ENCODE measurements at places on chromosomes 13 and 19.
A peak's percentile ranks its signal among the peaks of the same experiment; 100 is the strongest.

DNA sequence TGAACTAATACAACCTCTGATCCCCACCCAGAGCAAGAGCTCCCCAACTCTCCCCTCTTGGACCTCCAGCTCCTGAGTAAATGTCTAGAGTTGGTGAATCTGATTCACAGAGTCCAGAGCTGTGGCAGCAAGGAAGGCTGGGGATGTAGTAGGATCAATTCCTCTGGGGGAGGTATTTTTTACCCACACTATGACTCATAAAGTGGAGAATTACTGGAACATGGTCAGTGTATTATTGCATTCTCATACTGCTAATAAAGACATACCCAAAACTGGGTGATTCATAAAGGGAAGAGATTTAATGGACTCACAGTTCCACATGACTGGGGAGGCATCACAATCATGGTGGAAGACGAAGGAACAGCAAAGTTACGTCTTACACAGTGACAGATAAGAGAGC, 496.7 kb downstream of the EFNB2 start:
- DNase-seq: peak; percentile 61

- no peak for DNase-seq
These were observed 39.9 kb downstream of the STARD13 start for GRCh38 chr13:33245505-33246158.

GRCh38 chr13:114259374-114259773, 22.0 kb upstream of the UPF3A start:
- DNase-seq: no peak

- no peak for DNase-seq
These were observed 177.5 kb downstream of the NDFIP2 start for GRCh38 chr13:79658333-79658975.

- no peak for DNase-seq
These were observed 1.5 kb upstream of the NTN5 start for GRCh38 chr19:48674216-48674809.

DNA sequence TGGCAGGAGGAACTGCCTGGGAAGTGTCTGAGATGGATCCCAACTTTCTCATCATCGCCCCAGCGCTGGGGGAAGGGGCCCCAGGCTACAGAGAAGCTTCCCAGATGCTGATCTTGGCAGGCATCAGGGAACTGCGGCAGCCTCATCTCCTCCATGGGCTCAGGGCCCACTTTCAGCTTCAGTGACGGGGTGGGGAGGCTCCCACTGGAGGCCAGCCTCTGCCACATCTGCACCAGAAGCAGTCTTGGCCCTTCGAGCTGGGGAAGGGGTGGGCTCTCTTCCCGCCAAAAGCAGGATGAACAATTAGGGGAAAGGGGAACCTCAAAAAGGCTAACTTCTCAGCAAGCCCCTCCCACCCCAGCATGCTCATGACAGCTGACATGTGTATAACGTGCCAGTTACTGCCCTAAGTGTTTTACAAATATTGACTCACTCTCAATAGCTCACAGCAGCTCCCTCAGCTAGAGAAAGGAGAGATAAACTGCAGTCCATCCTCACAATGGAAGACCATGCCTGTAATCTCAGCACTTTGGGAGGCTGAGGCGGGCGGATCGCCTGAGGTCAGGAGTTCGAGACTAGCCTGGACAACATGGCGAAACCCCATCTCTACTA, 7.1 kb upstream of the S1PR2 start:
- DNase-seq: no peak

- DNase-seq: no peak
These were observed 397.8 kb upstream of the ZNF507 start for GRCh38 chr19:31947436-31948115.

- no peak for DNase-seq
These were observed 461.9 kb downstream of the KLF5 start for GRCh38 chr13:73520566-73521289.

DNA sequence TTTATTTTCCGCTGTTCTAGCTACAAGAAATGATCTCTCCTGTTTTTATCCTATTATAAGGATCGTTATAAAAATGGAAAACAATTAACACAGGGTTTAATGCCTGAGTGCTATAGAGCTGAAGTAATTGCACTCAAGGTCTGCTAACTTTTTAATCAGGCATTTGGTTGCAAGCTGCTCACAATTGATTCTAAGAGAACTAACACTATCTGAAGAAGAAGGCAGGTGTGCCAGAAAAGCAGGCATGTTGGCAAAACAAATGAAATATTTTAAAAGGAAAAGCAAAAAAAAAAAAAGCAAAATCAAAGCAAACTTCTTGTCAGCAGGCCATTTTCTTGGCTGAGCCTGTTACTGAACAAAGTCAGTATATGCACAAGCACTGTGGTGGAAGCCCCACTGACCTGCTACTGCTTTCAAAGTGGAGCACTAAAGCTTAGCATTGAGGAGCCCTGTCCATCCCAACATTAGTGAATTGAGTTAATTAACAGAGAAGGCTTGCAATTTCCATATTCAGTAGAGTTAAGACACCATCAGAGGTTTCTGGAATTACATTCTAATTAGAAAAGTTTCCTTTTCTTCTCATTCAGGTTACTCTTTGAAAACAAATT, 574.2 kb downstream of the PCDH9 start:
- no peak for DNase-seq

GRCh38 chr19:8041531-8041931, 11.0 kb upstream of the CCL25 start:
- no peak for DNase-seq

DNA sequence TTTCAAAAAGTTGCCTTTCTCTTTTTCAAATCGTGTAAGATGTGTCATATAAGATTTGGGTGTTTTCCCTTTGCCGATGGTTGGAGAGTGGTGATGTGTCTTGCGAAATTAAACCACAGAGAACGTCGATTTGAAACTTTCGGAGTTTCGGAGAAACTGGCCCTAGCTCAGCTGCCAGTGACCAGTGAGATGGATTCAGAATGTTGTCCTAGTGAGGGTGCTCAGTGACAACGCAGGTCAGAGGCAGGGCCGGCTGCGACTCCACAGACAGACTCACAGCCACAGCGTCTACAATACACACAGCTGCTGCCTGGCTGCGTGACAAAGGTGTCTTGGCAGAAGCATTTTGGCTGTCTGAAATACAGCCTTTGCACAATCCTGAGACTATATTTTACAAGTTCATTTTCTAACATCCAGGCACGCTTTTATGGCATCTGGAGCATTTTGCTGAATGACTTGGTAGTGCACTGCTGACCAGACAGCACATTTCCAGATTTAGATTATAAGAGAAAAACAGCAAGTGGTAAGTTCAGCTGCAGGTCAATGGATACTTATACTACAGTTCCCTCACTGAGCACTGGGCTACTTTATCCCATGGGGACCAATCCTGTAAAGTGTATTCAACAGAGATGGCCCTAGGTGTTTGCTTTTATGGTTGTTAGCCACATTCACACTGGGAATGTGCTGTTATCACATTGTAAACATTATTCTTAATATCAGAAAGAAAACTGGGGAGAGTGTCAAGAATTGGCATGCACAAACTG, 207.5 kb downstream of the KCNRG start:
- no peak for DNase-seq

GRCh38 chr13:96273196-96273595, 183.3 kb downstream of the HS6ST3 start:
- no peak for DNase-seq

DNA sequence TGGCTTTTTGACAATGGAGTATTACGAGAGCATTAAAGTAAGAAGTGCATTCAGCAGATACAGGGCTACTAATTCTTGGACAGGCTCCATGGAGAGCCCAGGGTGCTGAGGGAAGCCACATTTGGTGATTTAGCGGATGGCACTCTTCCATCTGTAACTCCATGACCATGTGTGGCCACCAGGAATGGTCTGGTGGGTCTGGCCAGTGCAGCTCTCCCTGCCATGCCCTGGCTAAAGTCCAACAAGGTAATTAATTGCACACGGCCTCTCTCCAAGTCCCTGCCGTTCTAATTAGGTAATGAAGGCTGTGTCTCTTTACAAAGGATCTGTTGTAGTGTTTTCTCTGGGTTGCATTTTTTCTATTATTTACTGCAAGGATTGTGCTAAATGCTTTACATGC, 4.3 kb upstream of the ZFR2 start:
- DNase-seq: no peak

- no peak for DNase-seq
These were observed 2.5 kb upstream of the ISYNA1 start for GRCh38 chr19:18440415-18440877.

- no peak for DNase-seq
These were observed 168.3 kb downstream of the PCDH20 start for GRCh38 chr13:61247149-61247936.

DNA sequence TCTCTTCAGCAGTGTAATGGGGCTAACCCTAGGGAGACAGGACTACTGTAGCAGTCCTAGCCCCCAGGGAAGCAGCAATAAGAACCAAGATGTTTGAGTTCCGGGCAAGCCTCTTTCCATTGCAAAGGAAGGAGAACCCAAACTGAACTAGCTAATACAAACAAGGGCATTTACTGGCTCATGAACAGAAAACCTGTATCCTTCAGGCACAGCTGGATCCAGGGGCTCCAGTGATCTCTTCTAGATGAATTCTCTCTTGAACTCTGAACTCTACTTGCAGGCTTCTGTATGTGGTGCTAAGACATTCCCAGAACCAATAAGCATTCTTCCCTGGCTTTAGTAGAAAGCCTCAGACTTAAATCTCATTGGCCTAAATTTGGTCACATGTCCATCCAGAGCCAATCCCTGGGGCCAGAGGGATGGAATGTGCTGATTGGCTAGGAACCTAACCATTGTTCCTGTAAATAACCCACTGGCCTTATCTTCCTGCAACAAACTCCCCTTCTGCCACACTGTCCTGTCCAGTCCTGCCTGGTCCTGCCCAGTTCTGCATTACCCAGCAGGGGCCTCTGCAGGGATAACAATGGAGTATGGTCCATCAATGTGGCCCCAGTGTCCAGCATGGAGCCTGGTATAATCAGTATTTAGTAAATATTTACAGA, 3.9 kb upstream of the PODNL1 start:
- no peak for DNase-seq

GRCh38 chr13:113471844-113472243, 18.6 kb upstream of the ADPRHL1 start:
- DNase-seq: no peak

DNA sequence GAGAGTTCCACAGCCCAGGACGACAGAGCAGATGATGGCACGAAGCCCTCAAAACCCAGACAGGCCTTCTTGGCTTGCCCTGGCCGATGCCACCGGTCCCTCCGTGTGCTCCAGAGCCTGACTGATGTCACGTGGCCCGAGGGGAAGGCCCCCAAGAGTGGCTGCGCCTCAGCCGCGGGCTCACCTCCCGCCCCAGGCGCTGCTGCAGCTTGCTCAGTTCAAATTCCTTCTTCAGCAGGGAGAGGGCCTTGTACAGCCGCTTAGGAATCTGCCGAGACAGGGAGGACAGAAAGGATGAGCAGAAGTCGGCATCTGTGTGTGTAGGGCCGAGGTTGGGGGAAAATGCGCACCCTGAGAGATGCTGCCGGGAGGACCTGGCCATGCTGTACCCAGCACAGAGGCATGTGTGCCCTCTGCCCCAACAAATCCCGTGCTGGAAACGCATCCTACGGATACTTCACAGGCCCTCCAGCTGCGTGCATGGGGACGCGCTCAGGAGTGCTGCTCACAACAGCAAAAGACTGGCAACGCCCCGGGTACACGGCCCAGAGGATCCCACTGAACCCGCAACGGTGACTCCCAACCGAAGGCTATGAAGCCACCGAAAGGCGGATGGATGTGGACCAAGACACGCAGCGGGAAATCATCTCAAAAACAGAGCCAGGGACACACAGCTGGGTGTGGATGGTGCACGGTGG, 12.9 kb downstream of the LONP1 start:
- DNase-seq: no peak

DNA sequence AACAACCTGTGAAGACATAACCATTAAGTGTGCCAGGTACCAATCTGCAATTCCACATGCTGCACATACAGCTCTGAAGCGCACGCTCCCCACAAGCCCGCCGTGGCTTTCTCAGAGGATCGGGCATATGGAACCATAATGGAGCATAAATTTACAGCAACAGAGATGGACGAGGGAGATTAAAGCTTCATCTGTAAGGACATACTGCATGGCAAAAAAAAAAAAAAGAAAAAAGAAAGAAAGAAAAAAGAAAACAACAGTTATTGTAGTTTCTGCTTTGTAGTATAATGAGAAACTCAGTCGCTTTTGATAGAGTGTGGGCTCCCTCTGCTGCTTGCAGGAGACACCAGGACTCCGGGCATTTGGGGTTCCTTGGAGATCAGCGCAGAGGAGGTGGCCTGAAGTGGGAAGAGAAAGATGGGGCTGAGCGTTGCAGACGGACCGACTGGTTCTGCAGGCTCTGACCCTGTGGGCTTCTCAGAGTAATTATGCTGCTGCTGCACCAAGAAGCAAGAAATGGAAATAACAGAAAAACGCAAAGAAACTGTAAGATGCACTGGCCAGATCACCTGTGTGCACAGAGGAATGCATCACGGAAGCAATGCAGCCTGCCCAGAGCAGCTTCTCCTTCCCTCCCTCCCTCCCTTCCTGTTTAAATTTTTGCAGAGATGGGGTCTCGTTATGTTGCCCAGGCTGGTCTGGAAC, 10.8 kb upstream of the PDCD5 start:
- DNase-seq: no peak

GRCh38 chr13:107531816-107532215, 683.5 kb downstream of the LIG4 start:
- no peak for DNase-seq

GRCh38 chr19:41811036-41811435, 14.6 kb downstream of the CEACAM3 start:
- no peak for DNase-seq
